ENCODE measurements at places on chromosomes 4 and X. TPM values are rescaled to one million over a fixed set of nuclear protein-coding genes. Genes with fewer than 3 reads are reported as not detected.

The POF1B gene
- polyA plus RNA-seq, result 0.09 TPM

- DNase-seq, result no peak
Measured at GRCh38 chrX:75547783-75548182, 24.9 kb upstream of the ZDHHC15 start.

The NXF3 gene
- 0.26 TPM for polyA plus RNA-seq

- DNase-seq, result no peak
Measured at GRCh38 chr4:73104695-73105094, 35.2 kb upstream of the COX18 start.

- no peak for DNase-seq
Measured at GRCh38 chrX:2723286-2723879, 28.5 kb upstream of the XG start.
